ENCODE measurements at places on chromosomes 6 and 20. TPM values are rescaled to one million over a fixed set of nuclear protein-coding genes. Genes with fewer than 3 reads are reported as not detected.

The PEX7 gene
- total RNA-seq, result 3.2 TPM

The TNF gene
- 33.6 TPM for total RNA-seq

DNA sequence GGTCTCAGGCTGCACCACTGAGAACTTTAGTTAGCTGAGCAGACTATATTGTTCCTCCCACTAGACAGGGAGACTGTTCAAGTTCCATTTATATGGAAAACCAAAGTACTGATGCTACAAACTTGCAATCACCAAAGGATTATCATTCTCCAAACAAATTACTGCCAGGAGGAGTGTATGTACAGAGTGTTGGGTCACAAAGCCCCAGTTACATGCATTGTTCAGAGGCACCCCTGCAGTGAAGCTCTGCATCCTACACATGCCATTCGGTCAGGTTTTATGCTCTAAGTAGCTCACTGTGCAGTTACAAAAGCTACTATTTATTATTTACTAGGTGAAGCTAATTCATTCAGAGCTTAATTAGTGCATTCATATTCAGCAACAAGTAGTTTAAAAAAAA lies 75.8 kb downstream of the SMLR1 start:
- no peak for DNase-seq

- DNase-seq, result no peak
Observed at GRCh38 chr6:87572021-87572420, 17.8 kb downstream of the RARS2 start.

Data from T-helper 17 cell (primary cell).